ENCODE measurements at places on chromosomes 4 and X. TPM values are rescaled to one million over a fixed set of nuclear protein-coding genes. Genes with fewer than 3 reads are reported as not detected.

DNA sequence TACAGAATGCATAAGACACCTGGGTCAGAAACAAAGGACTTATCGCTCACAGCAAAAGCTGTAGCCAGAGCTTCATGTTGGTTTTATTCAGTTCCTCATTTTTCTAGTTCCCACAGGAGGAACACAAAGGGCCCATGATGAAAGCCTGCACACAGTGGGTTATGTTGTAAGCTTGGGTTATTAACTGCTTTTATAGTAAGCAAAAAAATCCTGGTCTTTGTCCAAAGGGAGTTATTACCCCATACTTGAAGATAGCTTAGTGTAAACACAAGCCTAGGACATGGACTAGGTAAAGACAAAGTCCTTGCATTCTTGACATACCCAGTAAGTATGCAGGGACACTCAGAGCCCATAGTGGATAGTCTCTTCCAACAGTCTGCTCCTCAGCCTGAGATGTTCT, 11.7 kb downstream of the BBS12 start:
- H3K27ac ChIP-seq = no peak overlapping the region
- H3K4me3 ChIP-seq = no peak overlapping the region
- no peaks in the 10 kb centered on the region for H3K4me1 ChIP-seq
- no peaks in the 10 kb centered on the region for H3K27me3 ChIP-seq
- H3K36me3 ChIP-seq = no peaks in the 10 kb centered on the region
- no peak for DNase-seq

- no peaks in the 10 kb centered on the region for H3K4me1 ChIP-seq
- no peak overlapping the region for H3K4me3 ChIP-seq
- no peaks in the 10 kb centered on the region for H3K27me3 ChIP-seq
- H3K27ac ChIP-seq = no peak overlapping the region
- no peak for DNase-seq
- no peaks in the 10 kb centered on the region for H3K36me3 ChIP-seq
Observed at GRCh38 chr4:177220376-177220775, 89.3 kb upstream of the NEIL3 start.

DNA sequence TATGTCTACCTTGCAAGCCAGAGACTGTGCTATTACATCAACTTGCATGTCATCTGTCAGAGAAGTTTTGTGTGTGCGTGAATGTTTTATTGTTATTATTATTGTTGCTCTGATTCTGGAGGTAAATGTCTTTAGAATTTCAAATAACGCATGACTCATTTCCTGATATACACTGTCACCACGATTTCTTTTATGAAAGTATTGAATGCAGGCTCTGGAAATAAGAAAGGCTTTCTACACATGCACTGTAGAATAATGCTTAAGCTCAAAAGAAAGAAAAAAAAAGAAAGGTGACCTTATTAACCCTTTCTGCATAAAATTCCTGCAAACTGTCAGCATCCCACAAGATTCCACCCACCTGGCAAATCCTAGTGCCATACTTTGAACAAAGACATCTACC, 632.9 kb downstream of the ZNF674 start:
- H3K27me3 ChIP-seq = no peaks in the 10 kb centered on the region
- no peak overlapping the region for H3K4me3 ChIP-seq
- DNase-seq = no peak
- H3K36me3 ChIP-seq = no peaks in the 10 kb centered on the region
- no peak overlapping the region for H3K27ac ChIP-seq

Gene ASB9
- total RNA-seq = 10.8 TPM

DNA sequence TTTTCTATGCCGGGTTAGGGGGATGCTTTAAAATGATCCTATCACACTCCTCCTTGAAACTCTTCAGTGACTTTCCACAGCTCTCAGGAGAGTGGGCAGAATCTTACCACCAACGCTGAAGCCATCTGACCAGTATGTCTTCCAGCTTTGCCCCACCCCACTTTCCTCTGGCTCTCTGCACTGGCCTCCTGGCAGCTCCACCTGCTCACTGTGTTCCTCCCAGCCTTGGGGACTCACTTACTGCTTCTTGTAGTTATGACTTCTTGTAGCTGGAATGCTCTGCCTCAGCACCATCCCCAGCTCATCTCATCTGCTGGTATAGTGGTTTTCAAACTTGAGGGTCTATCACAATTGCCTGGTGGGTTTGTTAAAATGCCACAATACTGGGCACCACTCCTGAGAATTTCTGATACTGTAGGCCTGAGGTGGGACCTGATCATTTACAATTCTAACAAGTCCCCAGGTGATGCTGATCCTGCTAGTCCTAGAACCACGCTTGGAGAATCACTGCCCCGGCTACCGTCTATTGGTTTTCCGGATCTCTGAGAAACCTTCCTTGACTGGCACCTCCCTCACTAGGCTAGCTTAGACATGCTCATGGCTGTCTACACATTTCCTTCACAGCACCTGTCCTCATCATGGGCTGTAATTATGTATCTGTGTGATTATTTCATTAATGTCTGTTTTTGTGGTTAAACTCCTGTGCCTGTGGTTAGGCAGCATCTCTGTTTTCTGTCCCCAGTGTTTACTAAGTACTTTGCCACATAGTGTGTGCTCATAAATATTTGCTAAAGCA, 152.2 kb downstream of the MGST2 start:
- H3K27me3 ChIP-seq = no peaks in the 10 kb centered on the region
- H3K4me1 ChIP-seq = no peaks in the 10 kb centered on the region
- no peak overlapping the region for H3K4me3 ChIP-seq
- no peaks in the 10 kb centered on the region for H3K36me3 ChIP-seq
- H3K27ac ChIP-seq = no peak overlapping the region
- no peak for DNase-seq

All from Calu3 (cell line).